NCI-H187 treated with DMSO at 0.1 percent for 48 hours (cell line): ENCODE measurements at places on chromosomes 3 and 15.

GRCh38 chr3:182886497-182886896, 93.2 kb downstream of the ATP11B start:
- DNase-seq = no peak

DNA sequence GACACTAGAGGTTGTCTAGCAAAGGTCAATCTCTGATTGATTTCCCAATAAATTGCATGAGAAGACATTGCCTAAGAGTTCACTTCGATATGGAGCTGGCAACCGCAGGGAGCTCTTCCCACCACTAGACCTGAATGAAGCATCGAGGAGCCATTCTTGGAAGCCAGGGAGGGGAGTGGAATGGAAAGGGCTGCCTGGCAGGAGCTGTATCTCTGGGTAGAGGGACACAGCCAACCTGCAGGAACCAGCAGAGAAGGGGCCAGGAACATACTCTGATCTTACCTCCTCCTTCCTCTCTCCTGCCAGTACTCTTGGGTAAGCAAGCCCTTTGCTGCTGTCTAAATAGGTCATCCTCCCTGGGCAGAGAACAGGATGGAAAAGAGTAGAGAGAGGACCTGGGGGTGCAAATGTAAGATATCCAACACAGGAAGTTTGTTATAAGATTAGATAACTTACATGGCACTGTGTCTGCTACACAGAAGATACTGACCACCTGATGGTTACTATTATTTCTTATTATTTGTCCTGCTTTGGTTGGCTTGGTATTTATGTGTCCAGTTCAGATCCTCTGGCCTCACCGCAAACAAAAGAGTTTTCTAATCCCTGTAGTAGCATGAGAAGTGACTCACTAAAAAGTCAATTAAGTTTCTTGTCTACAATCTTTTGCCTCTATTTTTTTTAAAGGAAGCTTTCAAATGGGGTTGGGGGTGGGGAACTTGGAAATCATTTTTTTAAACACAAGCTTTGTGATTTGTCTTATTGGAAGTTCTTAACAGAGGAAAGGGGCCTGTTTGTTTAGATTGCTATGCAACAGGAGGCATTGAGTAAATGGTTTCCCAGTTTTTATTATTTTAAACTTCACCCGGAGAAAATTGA, 156.7 kb upstream of the TSC22D2 start:
- no peak for DNase-seq

- DNase-seq = no peak
Observed at GRCh38 chr3:183488343-183488742, 59.9 kb upstream of the MCF2L2 start.

DNA sequence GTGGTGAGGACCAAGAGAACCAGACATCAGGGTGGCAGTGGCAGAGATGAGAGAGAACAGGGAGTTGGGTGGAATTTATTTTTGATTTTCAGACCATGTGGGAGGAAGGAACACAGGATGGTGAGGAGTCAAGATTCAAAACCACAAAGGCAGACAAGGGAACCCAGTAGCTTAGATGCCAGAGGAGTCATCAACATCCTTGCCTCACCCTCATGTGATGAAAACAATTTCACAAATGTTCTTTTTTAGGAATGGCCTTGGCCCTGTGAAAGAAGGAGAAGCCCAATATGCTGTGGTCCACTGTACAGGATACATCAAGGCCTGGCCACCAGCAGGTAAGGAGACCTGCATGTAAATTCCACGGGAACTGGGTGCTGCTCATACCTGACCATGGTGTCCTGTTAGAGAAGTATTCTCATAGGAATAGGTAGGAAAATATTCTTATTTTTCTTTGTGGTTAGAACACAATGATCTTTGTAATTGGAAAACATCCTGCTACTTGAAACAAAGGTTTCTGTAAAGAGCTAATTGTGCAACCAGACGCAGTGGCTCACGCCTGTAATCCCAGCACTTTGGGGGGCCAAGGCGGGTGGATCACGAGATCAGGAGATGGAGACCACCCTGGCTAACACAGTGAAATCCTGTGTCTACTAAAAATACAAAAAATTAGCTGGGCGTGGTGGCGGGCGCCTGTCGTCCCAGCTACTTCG, 110.0 kb downstream of the ARNT2 start:
- no peak for DNase-seq

- DNase-seq = no peak
Observed at GRCh38 chr15:68830141-68830785, 9.6 kb upstream of the ANP32A start.

GRCh38 chr3:27545061-27545460, 60.9 kb upstream of the SLC4A7 start:
- no peak for DNase-seq

- no peak for DNase-seq
Observed at GRCh38 chr3:186909078-186909853, 21.1 kb upstream of the ST6GAL1 start.

GRCh38 chr3:120111898-120112297, 17.7 kb upstream of the GSK3B start:
- DNase-seq = no peak

GRCh38 chr3:150798122-150798618, 35.2 kb upstream of the SIAH2 start:
- no peak for DNase-seq

GRCh38 chr15:82571722-82572222, 31.5 kb upstream of the RPS17 start:
- DNase-seq = no peak

DNA sequence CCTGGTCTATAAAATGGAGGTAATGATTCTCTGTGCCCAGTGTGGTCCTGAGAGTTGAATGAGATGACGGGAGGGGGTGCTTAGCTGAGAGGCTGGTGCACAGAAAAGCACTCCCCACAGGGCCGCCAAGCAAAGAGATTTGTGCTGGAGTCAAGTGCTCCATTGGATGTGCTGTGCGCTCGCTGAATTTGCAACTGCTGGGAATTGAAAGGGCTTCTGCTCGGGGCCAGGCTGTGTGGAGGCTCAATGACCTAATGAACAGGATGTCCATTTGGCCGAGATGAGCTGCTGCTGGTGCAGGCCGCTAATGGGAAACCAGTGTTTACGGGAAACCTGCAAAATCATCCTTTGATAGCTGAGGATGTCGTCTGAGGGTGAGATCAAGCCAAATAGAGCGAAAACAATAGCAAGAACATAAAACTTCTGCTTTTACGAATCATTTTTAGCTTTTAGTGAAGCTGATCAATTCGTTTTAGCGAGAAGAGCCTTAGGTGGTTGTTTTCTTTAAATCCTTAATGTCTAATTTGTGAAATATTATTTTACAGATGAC, 211.7 kb downstream of the GABRG3 start:
- no peak for DNase-seq

GRCh38 chr3:128237348-128238183, 84.3 kb downstream of the EEFSEC start:
- DNase-seq = no peak

GRCh38 chr3:113234688-113235260, 23.4 kb downstream of the BOC start:
- DNase-seq = no peak

DNA sequence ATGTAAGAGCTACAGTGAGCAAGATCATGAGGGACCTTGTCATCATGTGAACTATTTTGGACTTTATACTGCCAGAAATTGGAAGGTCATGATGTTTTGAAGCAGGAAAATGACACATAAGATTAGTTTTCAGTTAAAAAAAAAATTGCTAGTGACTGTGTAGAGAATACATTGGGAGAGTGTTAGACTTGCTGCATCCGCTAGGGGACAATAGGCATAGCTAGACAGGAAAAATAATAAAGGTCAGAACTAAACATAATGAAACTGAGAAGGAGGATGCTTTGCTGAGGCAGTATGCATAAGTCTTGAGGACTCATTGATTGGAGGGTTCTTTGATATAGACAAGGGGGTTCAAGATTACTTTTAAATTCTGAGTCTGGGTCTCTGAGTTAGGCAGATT, 275.8 kb upstream of the KCNH8 start:
- no peak for DNase-seq

GRCh38 chr15:57245714-57246113, 130.6 kb upstream of the CGNL1 start:
- DNase-seq = no peak

- no peak for DNase-seq
Observed at GRCh38 chr3:87088430-87088992, 97.6 kb upstream of the VGLL3 start.

GRCh38 chr15:42118650-42119445, 24.5 kb upstream of the PLA2G4D start:
- peak; percentile 53 for DNase-seq

DNA sequence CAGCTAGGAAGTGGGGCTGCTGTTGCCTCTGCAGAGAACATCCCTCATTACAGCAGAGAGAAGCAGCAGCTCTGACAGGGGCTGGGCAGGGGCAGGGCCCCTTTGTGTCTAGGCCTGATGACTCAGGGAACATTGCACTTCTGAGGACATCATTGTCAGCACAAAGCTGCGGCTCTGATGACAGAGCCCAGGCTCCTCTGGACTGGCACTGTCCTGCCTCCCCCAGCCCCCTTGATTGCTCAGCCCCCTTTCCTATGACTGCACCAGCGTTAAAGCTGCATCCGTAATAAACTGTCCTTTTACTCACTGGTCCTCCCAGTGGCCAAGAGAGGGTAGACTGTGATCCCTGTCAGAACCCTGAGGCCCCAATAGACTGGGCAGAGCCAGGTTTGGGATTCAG, 18.3 kb downstream of the TRH start:
- no peak for DNase-seq

GRCh38 chr3:57048728-57049127, 11.7 kb upstream of the SPATA12 start:
- no peak for DNase-seq
